ENCODE measurements at places on chromosomes 4 and X.

GRCh38 chr4:186605261-186605865 is 50.0 kb upstream of the MTNR1A start:
- no peak for DNase-seq

- DNase-seq, result no peak
Observed at GRCh38 chrX:10519761-10520160, 100.6 kb downstream of the MID1 start.

DNA sequence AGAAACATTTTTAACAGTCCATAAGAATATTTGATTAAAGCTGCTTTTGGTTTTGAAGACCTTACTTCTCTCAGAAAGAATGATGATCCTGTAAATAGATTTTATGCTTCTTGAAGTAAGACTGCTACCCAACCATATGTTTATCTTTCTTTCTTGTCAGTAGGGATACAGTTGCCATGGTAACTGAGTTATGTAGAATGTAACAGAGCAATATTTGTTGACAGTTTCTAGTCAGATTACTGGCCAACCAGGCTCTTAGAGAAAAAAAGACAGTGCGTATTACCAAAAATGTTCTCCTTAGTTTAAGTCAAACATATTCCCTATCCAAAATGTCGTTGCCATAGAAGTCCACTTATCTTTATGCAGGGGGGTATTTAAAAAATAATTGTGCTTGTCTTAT is 456.8 kb downstream of the PRR32 start:
- DNase-seq, result peak; percentile 30

DNA sequence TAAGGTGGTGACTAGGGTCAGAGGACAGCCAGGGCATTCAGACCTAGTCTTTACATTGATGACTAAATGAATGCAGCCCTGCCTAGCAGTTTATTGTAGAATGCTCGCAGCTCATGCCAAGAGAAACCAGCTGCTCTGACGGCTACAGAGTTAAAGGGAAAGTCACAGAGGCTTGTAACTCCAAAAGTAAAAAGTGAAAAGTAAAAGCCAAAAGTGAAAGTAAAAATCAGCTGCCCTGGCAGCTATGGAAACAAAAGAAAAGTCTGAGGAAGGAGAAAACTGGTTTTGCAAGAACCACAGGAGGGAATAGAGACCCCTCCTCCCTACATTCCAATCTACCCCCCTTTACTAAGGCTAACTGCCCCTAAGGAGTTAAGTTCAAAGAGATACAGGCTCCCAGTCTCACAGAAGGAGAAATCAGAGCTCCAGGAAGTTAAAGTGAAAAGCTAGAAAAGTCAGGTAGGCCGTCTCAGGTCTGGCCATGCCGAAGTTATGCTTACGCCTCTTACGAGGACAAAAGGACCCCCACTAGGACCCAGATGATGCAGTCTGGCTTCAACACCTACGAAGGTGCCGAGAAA is 6.0 kb downstream of the GAGE10 start:
- DNase-seq, result peak; percentile 19

DNA sequence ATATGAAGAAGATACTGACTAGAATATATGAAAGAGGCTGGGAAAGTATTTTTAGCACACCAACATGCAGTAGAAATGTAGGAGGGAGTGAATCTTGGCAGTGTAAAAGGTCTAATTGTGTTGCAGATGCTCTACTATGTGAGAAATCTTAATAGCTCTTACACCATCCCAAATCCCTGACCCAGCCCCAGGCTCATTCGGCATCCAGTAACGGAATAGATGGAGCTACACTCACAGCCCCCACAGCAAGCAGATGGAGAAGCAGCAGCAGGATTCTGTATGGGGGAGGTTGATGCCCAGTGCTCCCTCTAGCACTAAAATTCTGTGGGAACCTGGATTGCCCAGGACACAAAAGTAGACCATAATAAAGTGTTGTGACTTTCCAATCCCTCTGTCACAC is 153.2 kb upstream of the PRDX4 start:
- no peak for DNase-seq
